Amygdala (tissue), 56 donors: ENCODE measurements at places on chromosomes 11 and 22.

- no peak for DNase-seq
Measured at GRCh38 chr11:45057938-45058646, 88.3 kb upstream of the PRDM11 start.

DNA sequence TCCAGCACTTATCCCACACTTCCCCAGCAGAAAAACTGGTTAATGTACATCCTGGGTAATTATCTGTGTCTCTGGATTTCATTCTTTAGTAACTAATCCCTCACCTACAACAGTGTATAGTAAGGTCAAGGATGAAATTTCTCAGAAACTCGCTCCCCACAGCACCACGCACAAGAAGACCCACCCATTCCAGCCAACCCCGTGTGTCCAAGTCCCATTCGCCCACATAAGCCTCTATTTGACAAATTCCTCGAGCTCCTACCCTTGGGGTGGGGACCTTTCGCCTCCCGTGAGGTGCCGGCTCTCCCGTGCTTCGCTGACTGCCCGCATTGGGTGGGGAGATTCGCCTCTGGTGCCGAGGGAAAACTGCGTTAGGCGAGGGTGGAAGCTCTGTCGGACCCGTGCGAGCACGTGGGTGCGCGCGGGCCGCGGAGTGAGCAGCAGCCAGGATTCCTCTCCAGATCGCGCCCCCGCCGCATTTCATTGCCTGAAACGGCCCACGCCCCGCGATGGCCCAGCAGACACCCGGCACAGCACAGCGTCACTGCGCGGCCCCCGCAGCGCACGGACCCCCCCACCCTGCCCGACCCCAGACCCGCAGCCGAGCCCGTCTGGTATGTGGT is 866 bp downstream of the EXPH5 start:
- DNase-seq: no peak

DNA sequence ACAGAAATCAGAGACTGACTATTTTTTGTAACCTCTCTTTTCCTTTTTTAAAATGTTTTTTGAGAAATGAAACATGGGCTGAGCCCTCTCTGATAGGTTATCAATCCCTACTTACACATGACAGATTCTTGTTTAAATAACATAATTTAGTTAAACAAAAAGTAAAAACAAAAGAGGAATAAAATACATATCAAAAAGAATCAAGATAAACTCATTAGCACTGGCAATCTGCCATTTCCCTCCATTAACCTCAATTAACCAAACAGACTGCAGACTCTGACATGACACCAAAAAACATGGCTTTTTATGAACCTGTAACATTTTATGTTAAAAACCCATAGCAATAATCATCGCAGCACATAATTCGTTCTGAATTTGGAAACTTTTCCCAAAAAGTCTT is 284.4 kb upstream of the MTNR1B start:
- DNase-seq: no peak

DNA sequence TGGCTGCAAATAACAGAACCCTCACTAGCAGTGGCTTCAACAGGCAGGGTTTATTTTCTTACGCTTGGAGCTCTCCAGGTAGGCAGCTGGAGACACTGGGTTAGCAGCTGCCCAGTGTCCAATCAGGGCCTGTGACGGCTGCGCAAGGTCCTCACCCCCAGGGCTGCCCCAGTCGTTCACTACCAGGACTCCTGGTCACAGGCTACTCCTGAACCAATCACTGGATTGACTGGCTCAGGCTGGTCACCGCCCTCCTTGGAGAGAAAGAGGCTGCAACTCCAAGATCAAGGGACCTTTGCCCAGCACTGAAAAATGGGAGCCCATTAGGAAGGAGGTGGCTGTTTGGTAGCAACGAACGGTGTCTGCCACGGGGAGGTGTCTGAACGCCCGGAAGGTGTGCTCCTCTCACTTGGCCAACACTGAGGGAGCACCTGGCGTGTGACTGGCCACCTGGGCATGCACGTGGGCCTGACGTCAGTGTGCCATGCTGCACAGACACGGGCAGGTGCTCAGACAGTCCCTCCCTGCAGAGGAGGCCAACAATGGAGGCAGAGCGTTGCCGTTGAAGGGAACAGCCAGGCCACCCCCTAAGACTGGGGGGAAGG is 5.1 kb downstream of the ARSA start:
- DNase-seq: no peak

GRCh38 chr11:126440276-126440675 is 84.8 kb downstream of the ST3GAL4 start:
- DNase-seq: no peak

DNA sequence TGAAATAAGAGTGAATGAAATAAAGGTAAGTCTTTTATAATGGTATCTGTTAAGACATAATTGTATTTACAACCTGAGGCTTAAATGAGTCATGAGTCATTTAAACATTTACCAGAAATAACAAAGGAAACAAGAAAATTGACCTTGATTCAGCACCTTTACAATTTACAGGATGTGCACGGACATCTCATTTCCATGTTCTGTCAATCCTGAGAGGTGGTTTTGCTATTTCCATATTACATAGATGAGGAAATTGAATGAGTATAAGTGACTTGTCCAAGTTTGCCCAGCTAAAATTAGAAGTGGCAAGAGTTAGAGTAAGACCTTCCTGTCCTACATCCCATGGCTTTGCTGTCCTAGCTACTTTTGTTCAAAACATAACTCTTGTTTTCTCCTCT is 89.1 kb downstream of the TRIM44 start:
- no peak for DNase-seq

GRCh38 chr11:8604078-8604723 is 10.2 kb upstream of the STK33 start:
- no peak for DNase-seq
